Vagina (tissue), 2 donors: ENCODE measurements at places on chromosomes 3 and 15. TPM values are rescaled to one million over a fixed set of nuclear protein-coding genes. Genes with fewer than 3 reads are reported as not detected.

The DUOXA2 gene
- 1.5 TPM for total RNA-seq

The MORC1 gene
- total RNA-seq = not detected

The CLDN18 gene
- not detected for total RNA-seq

The TMEM212 gene
- total RNA-seq = not detected

The TMEM207 gene
- total RNA-seq = not detected

The CRABP1 gene
- not detected for total RNA-seq

The TGM5 gene
- 8.3 TPM for total RNA-seq

The TRA2B gene
- total RNA-seq = 145 TPM

The P2RY13 gene
- total RNA-seq = 0.98 TPM

The FEZF2 gene
- total RNA-seq = not detected

The CDHR4 gene
- total RNA-seq = not detected

The C15orf39 gene
- 20.9 TPM for total RNA-seq

The SLC2A2 gene
- total RNA-seq = not detected

The LPP gene
- total RNA-seq = 248 TPM

The MGLL gene
- 35.6 TPM for total RNA-seq

The FAM81A gene
- total RNA-seq = 0.49 TPM

The GABRB3 gene
- not detected for total RNA-seq

The DCLK3 gene
- not detected for total RNA-seq

The ARHGEF26 gene
- 29.2 TPM for total RNA-seq

The POTEB3 gene
- total RNA-seq = not detected

The FBN1 gene
- total RNA-seq = 102 TPM

The NPRL2 gene
- 17.2 TPM for total RNA-seq

The NEK4 gene
- total RNA-seq = 53.0 TPM
